ENCODE measurements at places on chromosomes 4 and X.
A peak's percentile ranks its signal among the peaks of the same experiment; 100 is the strongest.

GRCh38 chrX:66638591-66639500 lies at the start of gene EDA2R:
Gene EDA2R (minus strand): TSS chrX:66639078. CDS start chrX:66616020, 23,058 bp downstream.
- peak; percentile 48 for DNase-seq

DNA sequence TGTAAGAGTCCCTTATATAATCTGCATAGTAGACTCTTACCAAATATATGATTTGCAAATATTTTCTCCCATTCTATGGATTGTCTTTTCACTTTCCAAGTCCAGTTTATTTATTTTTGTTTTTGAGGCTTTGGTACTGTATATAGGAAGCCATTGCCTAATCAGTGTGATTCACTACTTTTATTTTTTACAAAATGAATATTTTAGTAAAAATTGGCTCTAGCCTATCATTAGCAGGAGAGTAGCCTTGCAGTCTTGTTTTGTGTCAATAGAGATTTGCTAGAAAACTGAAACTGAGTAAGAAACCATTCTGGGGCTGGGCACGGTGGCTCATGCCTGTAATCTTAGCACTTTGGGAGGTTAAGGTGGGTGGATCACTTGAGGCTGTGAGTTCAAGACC lies 199.9 kb upstream of the MAB21L2 start:
- DNase-seq: peak; percentile 70

- no peak for DNase-seq
These were observed 20.1 kb downstream of the EIF4E start for GRCh38 chr4:98908703-98909262.

DNA sequence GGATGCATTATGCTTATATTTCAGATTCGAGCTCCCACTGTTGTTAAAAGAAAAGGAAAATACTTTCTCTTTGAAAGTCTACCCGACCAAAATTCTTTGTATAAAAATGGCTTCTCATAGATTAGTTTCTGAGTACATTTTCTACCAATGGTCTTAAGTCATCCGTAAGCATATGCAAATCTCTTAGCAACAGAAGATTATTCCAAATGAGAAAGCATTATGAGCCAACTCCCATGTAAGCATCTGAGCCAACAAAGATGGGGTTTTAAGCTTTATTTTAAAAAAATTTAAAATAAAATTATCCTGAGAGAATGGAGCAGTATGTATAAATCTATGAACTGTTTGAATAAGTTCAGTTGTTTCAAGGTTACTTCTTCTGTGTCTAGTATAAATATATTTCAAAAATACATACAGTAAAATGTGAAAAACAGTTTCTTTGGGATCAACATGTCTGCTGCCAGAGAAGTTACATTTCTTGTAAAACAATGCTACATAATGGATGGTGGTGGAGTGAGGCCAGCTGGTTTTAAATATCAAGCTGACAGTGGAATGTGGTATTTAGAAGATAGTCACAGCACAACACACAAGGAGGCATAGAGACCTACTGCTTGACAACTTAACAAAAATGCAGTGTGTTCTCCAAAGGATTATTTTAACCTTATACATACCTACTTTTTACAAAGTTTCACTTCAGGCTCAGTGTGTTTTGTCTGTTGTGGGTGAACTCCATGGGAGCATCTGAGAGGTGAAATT lies 199.5 kb upstream of the DIPK2B start:
- DNase-seq: peak; percentile 46

DNA sequence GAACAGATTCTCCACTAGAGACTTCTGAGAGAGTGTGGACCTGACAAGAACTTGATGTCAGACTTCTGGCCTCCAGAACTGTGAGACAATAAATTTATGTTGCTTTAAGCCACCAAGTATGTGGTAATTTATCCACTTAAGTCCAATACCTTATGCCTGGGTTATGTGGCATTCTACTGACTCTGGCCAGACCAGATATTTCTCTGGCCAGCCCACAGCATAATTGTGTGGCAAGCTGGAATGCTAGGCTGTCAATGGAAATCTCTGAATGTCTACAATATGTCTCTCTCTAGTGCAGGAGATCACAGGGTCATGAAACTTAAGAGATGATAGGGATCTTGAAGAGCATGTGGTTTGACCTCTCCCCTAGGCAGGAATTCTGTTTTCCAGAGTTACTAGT lies 251.0 kb downstream of the ZNF674 start:
- peak; percentile 82 for DNase-seq

GRCh38 chrX:43618366-43619205 lies 37.5 kb upstream of the MAOA start:
- no peak for DNase-seq

DNA sequence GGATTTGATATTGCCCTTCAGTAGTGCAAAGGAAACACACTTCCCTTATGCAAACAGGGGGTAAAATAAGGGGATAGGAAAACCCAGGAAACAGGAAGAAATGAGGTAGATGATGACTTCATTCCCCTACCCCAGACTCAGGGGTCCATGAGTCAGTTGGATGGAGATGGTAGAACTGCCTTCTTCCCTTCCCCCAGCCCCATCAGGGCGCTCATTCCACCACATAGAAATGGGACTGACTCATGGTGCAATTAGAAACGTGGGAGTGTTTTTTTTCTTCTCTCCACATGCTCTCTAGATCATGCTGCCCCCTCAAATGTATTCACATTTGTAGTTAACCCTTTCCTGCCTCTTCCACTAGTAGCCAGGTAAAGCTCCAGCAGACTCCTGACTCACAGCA lies 23.1 kb upstream of the ARMCX2 start:
- DNase-seq: peak; percentile 77

DNA sequence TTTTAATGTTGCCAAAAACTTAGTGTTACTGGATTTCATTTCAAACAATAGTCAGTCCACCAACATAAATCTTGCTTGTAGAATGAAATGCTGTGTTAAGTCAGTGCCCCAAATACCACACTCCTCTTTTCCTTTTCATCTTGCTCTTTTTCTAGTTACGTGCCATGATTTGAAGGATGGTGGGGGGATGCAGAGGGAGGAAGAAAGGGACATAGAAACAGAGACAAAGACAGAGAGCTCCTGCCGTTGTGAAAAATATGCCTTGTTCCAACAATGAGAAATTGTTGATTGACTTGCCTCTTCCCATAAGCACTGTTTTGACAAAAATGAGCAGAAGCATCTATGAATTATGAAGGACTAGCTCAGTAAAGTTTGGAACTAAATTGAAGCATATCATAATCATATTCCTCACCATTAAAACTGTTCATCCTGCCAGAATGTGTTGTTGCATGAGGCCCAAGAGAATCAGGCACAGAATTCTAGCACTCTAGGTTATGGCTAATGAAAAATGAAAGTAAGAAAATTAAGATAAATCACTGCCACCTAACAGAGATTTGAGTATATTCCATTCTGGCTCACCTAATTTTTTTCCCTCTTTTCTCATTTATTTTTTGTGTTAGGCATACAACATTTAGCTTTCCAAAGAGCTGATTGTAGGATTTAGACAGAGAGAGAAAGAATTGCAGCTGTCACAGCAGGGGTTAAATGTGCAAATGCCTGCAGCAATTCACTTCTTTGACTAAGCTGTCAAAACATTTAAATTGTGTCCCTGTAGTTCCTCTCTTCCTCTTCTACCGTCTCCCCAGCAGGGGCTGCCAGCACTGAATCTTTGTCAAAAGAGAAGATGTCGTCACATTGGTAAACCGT lies 111.6 kb upstream of the PTPN13 start:
- DNase-seq: peak; percentile 15

- DNase-seq: no peak
These were observed 75.5 kb upstream of the TLR3 start for GRCh38 chr4:185993328-185993973.

DNA sequence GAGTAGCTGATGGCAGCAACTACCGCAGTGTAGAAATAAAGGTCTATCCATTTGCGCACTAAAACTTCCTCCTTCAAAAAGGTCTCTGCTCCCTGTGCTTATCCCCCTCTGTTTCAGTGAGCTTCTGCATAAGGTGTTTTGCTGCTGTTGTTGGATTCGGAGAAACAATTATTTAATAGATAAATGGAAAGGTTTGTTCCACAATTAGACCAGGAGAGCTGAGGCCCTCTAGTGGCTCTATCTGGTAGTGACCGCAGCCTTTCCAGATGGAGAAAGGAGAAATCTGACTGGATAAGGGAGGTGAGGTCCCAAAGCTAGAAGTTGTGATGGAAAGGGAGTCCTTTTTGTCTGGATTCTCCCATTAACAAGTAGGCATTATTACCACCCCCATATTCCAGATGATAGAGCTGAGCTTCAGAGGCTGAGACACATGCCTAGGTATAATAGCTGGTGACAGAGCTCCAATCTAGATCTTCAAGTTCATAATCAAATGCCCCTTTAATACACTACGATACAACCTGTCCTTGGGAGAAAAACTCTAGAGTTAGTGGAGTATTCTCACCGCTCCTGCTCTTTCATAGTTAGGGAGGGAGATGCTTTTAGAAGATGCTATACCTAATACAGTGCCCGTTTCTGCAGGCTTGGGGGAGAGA lies 5.1 kb upstream of the GABRQ start:
- DNase-seq: peak; percentile 15

DNA sequence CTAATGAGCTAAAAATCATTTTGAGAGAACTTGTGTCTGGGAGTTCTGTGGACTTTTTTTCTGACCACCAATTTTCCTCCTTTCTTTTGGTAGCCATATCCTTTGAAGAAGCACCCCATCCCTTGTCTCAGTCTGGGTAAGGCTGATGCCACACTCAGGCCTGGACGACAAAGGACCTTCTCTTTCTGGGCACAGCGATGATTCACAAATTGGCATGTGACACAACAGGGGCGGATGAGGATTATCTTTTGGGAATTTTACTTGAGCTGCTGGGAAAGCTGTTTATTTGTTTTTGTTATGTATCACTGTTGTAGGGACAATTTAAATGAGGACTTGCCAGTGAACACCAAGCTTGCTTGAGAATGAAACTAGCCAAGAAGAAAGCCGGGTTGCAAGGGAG lies 233.4 kb upstream of the HAND2 start:
- DNase-seq: no peak

- no peak for DNase-seq
These were observed 225.2 kb downstream of the ADGRL3 start for GRCh38 chr4:61425315-61425714.

DNA sequence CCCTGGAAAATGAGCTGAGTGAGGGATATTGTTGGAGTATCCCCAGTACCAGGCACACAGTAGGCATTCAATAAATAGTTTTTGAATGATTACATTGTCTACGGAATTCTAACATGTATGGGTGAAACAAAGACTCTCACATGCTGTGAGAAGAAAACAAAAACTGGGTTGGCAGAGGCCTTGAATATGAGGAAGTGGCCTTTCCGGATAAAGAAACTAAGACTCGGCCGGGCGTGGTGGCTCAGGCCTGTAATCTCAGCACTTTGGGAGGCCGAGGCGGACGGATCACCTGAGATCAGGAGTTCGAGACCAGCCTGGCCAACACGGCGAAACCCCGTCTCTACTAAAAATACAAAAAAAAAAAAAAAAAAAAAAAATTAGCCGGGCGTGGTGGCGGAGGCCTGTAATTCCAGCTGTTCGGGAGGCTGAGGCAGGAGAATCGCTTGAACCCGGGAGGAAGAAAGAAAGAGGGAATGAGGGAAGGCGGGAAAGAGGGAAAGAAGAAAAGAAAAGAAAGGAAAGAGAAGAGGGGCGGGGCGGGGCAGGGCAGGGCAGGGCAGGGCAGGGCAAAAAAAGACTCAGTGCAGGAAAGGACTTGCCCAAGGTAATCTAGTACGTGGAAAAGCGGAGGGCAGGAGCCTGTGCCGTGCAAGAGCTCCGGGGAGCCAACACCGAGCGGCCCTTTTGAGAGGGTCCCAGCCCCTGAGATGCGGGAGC lies 689 bp upstream of the TMA16 start:
- DNase-seq: no peak

DNA sequence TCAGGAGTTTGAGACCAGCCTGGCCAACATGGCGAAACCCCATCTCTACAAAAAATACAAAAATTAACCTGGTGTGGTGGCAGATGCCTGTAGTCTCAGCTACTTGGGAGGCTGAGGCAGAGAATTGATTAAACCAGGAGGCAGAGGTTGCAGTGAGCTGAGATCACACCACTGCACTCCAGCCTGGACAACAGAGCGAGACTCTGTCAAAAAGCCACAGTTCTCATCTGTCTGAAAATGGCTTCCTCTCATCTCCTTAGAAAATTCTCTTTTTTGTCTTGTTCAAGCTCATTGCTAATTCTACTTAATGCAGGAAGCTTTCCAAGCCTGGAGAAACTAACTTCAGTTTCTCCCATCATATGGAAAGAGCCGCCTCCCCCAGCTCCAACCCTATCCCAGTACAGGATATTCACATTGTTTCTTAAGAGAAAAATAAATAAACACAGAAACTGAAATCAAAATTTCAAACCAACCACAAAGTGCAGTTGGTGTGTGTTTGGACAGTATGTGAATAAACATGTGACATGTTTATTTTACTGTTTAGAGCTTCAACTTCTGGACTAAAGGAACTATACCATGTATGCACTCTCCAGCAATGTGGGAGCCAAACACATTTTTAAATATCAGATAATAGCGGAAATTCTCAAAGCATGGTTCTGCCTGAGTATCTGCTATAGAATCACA lies 55.0 kb upstream of the GAB1 start:
- peak; percentile 69 for DNase-seq

- DNase-seq: no peak
These were observed 2.7 kb downstream of the HS3ST1 start for GRCh38 chr4:11426003-11426402.

- no peak for DNase-seq
These were observed 52.5 kb downstream of the HMGB2 start for GRCh38 chr4:173281406-173282255.

DNA sequence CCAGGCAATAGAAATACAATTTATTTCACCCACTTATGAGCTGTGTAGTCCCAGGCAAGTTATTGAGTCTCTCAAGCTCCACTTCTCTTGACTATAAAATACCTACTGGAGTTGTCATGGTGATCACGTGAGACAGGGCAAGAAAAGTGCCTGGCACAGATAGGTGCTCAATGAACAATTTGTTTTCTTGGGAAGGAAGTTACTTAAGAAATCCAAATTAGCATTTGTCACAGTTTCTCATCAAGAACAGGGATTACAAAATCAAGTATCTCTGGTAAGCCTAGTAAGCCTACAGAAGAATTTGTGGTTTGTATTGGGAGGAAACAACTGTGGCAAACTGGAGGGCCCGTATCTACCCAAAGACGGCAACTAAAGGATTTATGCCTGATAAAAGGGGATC lies 37.5 kb upstream of the RASGEF1B start:
- DNase-seq: no peak

DNA sequence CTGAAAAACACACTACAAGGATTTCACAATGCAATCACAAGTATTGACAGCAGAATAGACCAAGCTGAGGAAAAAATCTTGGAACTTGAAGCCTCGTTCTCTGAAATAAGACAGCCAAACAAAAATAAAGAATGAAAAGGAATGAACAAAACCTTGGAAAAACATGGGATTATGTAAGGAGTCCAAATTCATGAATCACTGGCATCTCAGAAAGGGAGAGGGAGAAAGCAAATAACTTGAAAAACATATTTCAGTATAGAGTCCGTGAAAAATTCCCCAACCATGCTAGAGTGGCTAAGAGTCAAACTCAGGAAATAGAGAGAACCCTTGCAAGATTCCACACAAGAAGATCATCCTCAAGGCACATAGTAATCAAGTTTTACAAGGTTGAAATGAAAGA lies 178.5 kb upstream of the CTSO start:
- DNase-seq: peak; percentile 27

- peak; percentile 80 for DNase-seq
These were observed 56.6 kb upstream of the TMEM184C start for GRCh38 chr4:147560625-147561024.

- no peak for DNase-seq
These were observed 53.1 kb upstream of the GLRA2 start for GRCh38 chrX:14476205-14476604.

- DNase-seq: no peak
These were observed 131.7 kb downstream of the SPCS3 start for GRCh38 chr4:176451443-176451842.
